ENCODE measurements at places on chromosomes 7 and 10. TPM values are rescaled to one million over a fixed set of nuclear protein-coding genes. Genes with fewer than 3 reads are reported as not detected.
A peak's percentile ranks its signal among the peaks of the same experiment; 100 is the strongest.

The TDRD1 gene
- polyA plus RNA-seq: not detected

The VPS37D gene
- polyA plus RNA-seq: 2.9 TPM

The CASP2 gene
- polyA plus RNA-seq: 19.9 TPM

The MYO3A gene
- not detected for polyA plus RNA-seq

The VWA2 gene
- polyA plus RNA-seq: not detected

DNA sequence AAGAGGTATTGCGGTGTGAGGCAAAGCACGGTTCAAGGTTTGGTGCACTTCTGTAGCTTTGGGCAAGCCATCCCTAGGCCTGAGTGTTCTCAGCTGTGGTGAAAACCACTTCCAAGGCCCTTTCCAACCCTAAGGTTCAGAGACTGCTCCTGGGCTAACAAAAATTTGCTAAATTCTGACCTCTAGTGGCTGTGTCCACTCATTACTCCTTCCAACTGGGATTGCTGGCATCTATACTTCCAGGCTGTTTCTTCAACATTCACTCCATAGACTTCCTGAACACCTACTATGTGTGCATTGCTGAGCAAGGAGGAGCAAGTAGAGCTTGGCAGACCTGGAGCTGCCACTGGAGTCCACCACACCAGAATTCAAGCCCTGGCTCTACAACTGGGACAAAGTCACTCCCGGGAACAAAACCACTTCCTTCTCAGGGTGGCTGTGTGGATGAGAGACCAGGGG, 29.3 kb upstream of the SH3PXD2A start:
- DNase-seq: peak; percentile 58

DNA sequence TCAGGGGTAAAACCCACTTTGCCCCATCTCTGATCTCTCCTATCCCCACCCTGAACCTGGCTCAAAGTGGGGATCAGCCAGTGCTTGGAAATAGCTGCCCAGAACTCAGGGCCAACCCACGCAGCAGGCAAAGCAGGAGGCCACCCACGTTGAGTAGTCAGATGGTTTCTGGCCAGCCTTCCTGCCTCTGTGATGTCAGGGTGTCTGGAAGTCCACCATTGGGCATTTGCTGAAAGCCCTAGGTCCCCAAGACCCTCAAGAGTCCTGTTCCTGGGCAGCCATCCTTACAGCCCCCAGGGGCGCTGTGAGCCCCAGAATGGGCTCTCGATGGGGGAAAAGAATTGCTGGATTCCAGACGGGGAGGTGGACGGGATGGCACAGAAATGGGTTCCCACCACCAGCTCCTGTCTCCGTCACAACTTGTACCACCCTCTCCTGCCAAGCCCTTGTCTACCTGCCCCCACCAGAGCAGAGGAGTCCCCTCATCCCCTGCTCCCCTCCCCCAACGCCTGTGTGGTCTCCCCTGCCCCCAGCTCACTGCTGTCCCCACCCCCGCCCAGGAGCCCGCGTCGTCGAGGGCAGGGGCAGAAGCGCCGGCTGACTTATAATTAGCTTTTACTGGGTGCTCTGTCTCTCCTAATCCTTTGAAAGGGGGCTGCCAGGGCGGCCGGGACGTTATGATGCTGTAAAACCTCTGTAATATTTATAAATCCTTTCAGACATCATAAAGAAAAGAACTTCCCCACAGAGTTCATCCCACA, 3.9 kb downstream of the MYL10 start:
- DNase-seq: no peak

DNA sequence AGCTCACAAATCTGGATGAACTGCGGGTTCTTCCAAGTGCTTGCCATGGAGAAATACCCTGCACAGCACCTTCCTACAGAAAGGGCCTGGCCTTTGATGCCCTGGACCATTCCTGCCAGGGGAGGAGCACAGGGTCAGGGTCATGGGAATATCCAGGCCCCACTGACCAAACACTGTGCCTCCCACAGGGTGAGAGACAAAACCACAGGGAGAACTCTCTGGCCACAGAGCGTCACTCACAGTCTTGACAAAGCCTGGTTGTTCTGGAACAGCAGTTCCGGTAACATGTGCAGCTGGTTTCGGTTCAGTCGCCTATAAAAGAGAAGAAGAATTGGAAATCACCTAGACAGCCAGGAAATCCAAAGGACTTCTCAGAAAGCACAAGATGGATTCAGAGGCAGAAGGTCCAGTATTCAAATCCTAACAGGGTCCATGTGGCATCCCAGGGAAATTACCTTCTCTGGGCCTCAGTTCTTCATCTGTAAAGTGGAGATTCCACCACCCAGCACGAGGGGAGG, 28.1 kb downstream of the SLIT1 start:
- no peak for DNase-seq

- no peak for DNase-seq
These were observed 202.2 kb downstream of the RAMP3 start for GRCh38 chr7:45359776-45360175.

DNA sequence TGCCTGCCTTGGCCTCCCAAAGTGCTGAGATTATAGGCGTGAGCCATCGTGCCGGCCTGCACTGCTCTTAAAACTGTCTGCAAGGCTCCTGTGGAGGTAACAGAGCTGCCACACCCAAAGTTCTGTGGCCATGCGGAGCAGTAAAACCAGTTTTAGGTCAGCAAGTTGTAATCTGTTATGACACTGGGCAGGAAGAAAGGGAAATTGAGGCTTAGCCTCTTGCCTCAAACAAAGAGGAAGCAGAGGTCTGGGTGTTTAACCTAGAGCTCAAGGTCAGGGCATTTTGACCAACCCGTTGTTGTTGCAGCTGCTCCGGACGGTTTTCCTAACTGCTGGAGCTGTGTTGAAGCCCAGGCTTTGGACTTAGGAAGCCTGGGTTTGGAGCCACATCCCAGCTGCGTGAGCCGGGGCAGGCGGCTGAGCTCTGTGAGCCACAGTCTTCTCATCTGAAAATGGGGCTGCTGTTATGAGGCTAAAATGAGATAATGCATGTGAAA, 7.4 kb upstream of the RRP12 start:
- no peak for DNase-seq

DNA sequence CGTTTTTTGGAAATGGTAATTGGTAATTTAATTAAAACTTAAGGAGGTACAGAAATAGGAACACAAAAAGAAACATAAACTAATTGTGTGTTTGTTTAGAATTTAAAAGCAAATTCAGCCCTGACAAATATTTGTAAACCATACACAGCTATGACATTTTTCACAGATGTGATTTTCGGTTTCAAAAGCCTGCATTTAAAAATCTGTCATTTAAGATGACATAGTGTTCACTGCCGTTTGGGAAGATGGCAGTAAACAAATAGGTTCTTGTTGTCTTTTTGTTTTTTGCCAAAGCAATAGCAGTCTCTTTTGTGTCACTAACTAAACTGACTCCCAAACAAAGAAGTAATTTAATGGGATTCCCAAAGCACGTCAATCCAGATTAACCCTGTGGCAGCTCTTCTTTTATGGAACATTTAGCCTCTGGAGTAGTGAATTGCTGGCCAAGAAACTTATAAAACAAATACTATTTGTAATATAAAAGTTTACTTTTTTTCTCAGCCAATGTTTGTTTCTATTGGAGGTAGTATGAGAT, 697.6 kb downstream of the PHTF2 start:
- no peak for DNase-seq

GRCh38 chr10:62618576-62619412, 185.7 kb upstream of the ADO start:
- peak; percentile 19 for DNase-seq

- no peak for DNase-seq
These were observed 109.3 kb downstream of the SPAG6 start for GRCh38 chr10:22454634-22455033.

- DNase-seq: no peak
These were observed 229.6 kb downstream of the PRPF18 start for GRCh38 chr10:13816195-13816925.

GRCh38 chr7:883055-884021, 7.0 kb downstream of the GET4 start:
- DNase-seq: no peak

DNA sequence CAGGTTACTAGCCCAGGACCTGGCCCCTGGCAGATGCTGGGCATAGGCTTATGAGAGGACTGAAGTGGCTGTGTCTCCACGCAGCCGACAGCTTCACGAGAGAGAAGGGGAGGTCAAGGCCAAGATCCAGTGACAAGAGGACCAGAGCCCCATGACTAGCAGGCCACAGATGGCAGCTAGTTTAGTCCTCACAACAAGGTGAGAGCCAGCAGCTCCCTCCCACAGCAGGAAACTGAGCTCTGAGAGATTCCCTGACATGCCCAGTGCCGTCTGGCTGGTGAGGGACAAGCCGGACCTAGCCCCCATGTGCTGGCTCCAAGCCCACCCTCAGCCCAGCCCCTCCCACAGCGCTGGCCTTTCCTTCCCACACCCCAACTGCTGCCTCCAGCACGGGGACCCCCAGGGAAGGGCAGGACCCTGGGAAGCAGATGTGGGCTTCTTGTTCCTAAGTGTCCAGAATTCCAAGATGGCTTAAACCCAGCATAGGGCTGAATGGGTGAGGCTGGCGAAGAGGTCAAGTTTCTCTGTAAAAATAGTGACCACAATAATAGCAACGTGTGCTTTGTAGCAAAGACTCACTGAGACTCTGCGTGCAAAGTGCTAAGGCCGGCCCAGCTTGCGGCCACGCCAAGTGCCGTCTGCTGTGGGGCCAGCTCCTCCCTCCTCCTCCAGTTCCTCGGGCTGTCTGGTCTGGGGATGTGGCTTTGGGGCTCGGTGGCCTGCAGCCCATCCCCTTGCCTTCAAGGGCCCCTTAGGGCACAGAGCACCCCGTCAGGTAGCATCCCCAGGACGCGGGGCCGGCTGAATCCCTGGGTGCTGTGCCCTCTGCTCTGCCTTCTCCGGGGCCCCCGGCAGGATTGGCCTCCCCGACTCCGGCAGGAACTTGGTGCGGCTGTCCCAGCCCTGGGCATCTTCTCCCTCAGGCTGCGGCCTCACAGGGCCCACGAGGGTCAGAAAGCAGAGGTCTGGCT, 7.8 kb upstream of the FAM20C start:
- DNase-seq: no peak

GRCh38 chr7:130367836-130368746, 12.2 kb upstream of the CPA1 start:
- no peak for DNase-seq

GRCh38 chr7:82443547-82444219, at the start of gene CACNA2D1:
Gene CACNA2D1 (minus strand): TSS chr7:82443777.
- DNase-seq: peak; percentile 93

GRCh38 chr10:21130108-21130507, 233.0 kb upstream of the NEBL start:
- DNase-seq: no peak

All from A549 (cell line).